ENCODE measurements at places on chromosomes 1 and 21.

DNA sequence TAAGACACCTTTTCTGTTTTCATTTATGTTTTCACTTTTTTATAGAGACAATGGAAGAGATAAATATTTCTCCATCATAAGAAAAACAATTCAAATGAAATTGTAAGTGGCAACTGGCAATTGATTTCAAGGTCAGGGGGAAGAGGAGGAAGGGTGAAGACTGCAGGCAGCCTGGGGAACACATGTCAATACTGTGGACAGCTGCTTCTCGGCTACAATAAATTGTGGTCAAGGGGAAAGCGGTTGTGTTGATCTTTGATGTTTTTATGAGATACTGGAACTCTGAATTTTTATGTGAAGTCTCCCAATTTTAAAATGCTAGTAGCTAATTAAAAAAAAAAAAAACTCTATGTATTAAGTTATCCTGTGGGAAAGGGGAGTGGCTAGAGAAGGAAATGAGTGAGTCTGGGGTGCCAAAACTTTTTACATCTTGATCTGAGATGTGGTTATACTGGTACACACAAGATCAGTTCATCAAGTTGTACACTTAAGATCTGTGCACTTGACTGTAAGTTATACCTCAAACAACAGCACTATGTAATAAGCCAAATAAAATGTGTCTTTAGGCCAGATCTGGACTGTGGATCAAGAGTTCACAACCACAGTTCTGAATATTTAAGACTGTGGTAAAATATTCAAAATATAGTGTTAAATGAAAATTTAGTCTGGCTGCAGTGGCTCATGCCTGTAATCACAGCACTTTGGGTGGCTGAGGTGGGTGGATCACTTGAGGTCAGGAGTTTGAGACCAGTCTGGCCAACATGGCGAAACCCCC is 18.0 kb downstream of the SSX2IP start:
- no peak for DNase-seq

DNA sequence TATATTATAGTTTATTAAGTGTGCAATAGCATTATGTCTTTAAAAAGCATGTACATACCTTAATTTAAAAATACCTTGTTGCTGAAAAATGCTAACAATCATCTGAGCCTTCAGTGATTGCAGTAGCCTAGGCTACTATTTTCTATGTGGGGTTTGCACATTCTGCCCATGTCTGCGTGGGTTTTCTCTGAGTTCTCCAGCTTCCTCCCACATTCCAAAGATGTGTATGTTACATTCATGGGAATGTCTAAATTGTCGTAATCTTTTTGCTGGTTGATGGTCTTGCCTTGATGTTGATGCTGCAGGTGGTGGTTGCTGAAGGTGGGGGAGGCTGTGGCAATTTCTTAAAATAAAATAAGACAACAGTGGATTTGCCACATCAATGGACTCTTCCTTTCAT is 12.5 kb downstream of the AADACL3 start:
- no peak for DNase-seq

DNA sequence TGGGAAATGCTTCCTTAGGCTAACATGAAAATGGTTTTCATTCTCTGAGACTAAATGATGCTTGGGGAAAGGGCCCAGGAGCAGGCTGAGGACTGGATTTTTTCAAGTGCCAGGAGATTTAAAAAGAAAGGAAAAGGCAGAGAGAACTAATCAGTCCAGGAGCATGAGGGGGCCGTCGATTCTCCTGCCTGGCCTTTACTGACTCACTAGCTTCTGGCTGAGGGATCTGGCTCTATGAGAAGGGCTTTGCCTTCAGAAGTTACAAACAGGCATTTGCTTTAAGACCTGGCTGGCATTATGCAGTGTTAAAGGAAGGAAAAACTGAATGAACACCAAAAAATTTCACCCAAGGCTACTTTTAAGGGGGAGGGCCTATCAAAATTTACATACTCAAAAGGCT is 359.2 kb downstream of the PBX1 start:
- no peak for DNase-seq

- DNase-seq, result no peak
These were observed 47.6 kb downstream of the MATN1 start for GRCh38 chr1:30675761-30676160.

GRCh38 chr1:170309389-170310013 is 163.7 kb downstream of the NTMT2 start:
- DNase-seq, result no peak

GRCh38 chr1:1024149-1024770 is 4.3 kb downstream of the AGRN start:
- DNase-seq, result no peak

DNA sequence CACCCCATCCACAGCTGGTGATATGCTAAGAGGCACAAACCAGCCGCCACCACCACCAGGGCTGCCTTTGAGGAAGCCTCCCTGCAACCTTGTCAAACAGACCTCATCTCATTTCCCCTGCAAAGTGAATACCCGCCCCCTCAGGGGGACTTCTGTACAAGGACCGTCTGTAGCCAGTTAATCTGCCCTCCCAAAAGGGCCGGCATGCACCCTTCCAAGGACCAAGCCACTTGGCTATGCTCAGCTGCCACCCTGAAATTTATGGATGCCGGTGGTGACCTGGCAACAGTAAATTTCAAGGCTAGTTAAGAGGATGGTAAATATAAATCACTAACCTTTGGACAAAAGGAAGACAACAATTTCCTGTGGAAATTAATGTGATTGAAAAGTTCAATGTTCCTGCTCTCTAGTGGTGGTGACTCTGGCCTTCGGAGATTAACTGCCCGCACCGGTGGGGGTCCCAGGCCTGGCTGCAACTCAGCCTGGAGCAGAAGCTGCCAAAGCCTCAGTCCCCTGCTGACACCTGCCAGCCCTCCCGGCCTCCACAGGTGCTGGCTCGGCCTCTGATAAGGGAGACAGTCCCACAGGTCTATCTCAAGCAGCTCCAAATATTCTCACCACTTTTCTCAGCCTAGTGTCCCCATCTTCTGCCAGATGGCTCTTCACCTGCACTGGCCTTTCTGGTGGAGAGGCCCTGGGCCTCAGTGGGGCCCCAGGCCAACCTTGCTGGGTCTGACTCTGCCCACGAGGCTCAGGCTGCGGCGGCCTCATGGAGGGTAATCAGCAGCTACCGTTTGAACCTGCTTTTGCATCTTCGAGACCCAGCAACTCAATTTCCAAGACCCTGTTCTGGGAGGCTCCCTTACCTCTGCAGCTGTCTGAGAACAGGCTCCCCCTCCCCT is 12.2 kb downstream of the TMEM53 start:
- DNase-seq, result no peak

- no peak for DNase-seq
These were observed 37.4 kb downstream of the JAM2 start for GRCh38 chr21:25676451-25676850.

DNA sequence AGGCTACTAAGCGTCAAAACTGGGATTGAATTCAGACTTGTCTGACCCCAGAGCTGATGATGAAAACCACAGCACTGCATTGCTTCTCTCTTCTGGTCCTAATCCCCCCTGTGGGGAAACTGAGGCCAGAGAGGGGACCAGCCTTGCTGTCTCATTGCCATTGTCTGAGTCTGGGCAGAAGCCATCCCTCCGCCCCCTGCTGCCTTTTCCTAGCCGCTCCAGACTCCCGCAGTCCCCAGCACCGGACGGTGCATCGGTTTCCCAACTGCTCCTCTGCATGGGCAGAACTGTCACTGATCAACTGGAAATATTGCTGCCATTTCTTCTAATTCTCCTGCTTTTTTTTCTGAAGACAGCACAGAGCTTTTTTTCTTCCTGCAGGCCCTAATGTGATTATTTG is 157.4 kb downstream of the ACTL8 start:
- DNase-seq, result no peak

DNA sequence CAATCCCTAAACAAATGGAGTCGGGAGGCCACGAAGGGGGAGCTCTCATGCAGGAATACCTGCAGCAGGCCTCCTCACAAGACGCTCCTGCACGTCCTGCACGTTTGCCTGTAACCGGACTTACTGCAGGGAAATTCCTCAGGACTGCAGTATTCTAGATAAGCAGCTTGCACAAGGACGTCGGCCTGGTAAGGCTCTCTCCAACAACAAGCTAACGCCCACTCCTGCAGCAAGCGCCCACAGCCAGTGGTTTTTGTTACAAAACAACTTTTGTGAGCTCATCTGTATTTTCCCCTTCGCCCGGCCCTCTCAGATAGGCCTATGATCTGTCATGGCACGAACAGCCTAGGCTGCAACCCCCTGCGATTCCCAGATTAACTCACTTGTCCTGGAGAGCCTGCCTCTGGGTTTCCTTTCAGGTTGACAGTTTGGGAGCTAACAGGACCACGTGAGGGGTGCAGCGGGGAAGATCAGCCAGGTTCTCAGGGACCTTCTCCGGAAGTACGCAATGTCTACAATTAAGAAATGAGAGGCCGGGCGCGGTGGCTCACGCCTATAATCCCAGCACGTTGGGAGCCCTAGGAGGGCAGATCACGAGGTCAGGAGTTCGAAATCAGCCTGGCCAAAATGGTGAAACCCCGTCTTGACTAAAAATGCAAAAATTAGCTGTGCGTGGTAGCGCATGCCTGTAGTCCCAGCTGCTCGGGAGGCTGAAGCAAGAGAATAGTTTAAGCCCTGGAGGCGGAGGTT is 921 bp upstream of the MIB2 start:
- DNase-seq, result peak; percentile 47

GRCh38 chr1:245742896-245743295 is 588.1 kb downstream of the KIF26B start:
- no peak for DNase-seq

GRCh38 chr1:64116537-64116936 is 86.9 kb upstream of the UBE2U start:
- DNase-seq, result no peak

DNA sequence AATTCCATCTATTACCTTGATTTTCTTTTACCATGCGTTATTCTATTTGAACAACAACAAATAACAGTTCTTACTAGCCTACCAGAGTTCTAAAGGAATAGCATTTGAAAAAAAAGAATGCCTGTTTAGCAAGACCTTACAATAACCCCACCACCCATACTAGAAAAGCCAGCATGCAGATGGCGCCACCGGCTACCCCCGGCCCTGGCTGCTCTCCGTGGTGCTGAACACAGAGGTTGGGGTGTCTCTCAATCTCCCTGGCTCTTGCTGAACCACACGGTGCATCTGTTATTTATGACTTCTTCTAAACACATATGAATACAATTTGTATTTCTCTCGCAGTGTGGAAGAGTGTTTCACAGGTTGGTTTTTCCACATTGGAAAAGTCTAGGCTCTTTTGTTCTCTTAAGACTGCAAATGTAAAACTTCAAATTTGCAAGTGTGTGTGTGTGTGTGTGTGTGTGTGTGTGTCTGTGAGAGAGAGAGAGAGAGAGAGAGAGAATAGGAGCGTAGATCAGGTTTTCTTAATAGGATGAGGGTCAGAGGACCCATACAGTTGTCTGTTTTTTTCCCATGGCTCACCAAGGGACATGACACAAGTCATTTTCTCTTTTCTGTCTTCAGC is 13.6 kb downstream of the GRIK3 start:
- DNase-seq, result no peak

GRCh38 chr1:61004262-61005003 is 77.9 kb upstream of the NFIA start:
- no peak for DNase-seq

DNA sequence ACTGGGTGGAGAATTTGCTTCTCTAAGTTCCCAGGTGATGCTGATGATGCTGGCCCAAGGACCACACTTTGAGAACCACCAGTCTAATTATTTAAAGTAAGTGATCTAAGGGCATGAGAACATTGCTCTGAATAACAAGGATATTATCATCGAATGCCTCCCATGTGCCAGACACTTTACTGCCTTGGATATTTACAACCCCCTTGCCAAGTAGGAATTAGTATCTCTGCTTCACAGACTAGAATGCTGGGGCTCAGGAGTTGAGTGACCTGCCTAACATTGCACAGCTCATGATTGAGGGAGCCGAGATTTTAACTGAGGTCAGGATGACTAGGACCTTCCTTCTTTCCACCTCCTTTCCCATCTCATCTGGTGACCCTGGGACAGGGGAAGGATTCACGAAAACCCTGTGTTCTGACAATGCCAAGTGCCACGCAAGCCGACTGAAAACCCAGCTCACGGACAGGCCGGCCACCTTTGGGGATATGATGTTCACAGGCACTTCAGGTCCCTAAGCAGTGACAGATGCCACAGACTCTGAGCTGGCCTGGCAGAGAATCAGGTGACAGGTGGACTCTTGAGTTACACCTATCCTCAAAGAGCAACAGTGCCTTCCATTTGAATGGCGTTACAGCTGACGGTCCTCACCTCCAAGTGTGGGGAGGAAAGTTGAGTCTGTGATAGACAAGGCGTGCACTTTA is 230.7 kb downstream of the TOMM20 start:
- no peak for DNase-seq

- DNase-seq, result no peak
These were observed 4.7 kb downstream of the THEMIS2 start for GRCh38 chr1:27877115-27877416.

DNA sequence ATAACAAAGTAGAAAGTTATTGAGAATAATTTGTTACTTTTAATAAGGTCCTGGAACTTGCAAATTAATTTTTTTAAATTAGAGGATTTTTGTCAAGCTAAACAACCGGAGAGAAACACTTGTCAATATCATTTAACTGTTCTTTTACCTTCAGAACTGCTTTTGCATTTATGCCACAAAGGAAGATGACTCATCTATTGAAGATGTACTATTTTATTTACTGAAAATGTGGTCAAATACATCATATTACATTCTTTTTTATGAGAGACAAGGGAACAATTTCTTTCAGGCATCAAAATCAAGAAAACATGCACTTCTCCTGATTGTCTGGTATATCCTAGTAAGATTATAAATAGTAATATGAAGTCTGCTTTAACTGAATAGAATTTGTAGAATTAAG is 558.2 kb upstream of the PRMT6 start:
- DNase-seq, result no peak

- no peak for DNase-seq
These were observed 96.5 kb downstream of the NEK7 start for GRCh38 chr1:198253259-198253658.

- no peak for DNase-seq
These were observed 9.8 kb downstream of the FRRS1 start for GRCh38 chr1:99756598-99756997.

- DNase-seq, result no peak
These were observed 5.3 kb downstream of the CBR1 start for GRCh38 chr21:36075171-36075570.

DNA sequence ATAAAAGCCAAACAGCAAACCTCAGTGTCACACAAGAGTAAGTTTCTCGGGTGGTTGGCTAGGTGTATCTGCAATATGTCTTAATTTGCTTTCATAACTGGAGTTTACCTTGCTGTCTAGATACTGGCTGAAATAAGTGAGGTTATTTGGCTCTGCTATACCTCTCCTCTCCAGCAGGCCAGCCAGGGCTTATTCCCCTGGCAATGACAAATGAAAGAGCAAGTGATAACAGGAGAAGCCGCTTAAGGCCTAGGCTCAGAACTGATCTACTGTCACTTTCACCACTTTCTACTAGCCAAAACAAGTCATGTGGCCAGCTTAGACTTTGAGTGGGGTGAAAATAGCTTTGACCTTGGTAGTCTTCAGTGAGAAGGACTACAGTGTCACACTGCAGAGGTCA is 4.8 kb upstream of the RPE65 start:
- DNase-seq, result no peak

GRCh38 chr1:36099681-36100341 is 11.1 kb downstream of the ADPRS start:
- DNase-seq, result peak; percentile 70

All from activated T-cell treated with anti-CD3 and anti-CD28 coated beads for 48 hours (primary cell).